ENCODE measurements at places on chromosomes 5 and 9.

DNA sequence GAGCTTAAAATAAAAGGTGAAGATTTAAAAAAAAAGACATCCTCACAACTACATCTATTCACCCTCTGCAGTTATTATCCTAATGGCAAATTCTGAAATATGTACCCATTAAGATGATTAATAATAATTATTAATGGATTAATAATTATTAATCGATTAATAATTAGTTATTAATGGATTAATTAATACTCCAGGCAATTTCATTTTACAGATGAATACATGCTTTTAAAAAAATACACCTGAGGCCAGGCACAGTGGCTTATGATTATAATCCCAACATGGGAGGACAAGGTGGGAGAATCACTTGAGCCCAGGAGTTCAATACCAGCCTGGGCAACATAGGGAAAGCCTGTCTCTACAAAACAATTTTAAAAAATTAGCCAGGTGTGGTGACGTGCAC, 182.4 kb downstream of the ARRDC3 start:
- no peak for DNase-seq

DNA sequence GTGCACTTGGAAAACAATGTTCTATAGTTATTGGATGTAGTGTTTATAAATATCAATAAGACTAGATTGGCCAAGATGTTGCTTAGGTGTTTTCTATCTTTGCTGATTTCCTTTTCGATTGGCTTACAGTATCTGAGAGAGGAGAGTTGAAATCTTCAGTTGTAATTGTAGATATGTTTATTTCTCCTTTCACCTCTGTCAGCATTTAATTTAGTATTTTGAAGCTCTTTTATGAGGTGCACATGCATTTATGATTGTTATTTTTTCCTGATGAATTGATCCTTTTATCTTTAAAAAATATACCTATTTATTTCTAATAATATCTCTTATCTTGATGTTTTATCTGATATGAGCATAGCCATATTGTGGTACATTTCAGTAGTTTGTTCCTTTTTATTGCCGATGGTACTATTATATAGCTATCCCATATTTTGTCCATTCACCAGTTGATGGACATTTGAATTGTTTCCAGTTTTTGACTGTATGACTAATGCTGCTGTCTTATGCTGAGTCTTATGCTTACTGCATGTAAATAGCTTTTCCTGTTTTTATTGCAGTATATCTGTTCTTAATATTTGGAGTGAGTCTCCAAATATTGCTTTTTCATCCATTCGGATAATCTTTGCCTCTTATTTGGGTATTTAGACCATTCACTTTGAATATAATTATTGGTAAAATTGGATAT, 34.7 kb downstream of the ERCC6L2 start:
- DNase-seq, result no peak

DNA sequence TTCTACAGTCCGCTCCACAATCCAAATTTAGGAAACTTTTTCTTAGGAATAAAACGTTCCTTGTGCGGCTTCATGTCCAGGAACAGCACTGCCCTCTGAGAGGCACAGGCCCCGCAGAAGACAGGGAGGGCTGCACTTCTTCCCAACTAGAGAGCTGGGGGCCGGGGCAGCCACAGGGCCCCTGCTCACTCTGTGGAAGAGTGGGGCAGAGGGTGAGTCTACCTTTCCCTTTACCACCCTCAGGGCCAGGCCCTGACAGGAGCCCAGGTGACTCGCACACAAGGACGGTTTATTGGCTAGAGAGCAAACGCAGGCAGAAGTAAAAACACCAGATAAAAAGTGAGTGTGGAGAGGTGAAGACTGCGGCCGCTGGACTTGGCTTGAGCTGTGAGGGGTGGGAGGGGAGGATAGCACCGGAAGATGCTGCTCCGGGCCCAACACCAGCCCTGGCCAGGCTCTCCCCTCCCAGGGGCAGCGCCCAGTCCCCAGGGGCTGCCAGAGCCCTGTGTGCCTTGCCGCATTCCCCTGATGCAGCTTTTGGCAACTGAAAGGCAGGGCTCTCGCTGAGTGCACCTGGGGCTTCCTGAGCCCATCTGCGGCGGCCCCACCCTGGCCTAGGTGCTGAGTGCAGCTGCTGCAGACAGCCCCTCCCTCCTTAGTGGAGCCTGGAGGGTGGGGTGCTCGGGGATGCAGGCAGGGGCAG, 20.2 kb downstream of the SH3GLB2 start:
- DNase-seq, result no peak

GRCh38 chr5:36374266-36374862, 72.7 kb upstream of the RANBP3L start:
- DNase-seq, result no peak

- DNase-seq, result peak; percentile 32
These were observed 2.1 kb upstream of the NFIB start for GRCh38 chr9:14315875-14316601.

- DNase-seq, result no peak
These were observed 199.0 kb upstream of the NR4A3 start for GRCh38 chr9:99622679-99623078.

DNA sequence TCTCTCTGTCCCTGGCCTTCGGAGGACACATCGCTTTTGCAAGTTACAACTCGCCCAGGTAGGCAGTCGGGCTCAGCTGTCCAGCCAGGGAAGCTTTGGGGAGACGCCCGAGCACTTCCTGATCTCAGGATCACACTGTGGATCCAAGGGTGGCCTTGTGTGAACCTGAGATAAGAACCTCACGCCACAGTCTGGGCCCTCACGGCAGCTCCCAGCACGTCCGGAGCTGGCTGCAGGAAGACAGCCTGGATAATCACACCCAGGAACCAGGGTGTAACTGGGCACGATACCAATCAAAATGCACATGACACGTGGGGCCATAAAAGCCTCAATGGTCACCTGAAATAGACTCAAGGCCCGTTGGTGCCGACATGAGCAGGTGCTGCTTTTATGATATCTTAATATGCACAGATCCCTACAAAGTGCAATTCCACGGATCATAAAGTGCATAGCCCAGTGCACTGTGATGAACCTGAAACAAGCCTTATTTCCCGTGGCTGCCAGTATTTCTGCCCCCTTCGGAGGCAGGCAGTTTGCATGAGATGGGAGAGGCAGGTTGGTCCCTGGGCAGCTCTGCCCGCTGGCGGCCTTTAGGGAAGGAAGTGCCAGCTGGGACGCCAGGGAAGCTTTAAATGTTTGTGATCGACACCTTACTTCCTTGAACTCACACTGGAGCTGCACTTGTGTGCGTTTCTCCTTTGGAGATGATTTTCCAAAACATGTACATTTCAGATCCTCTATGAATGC, 14.5 kb downstream of the SLC6A18 start:
- no peak for DNase-seq

DNA sequence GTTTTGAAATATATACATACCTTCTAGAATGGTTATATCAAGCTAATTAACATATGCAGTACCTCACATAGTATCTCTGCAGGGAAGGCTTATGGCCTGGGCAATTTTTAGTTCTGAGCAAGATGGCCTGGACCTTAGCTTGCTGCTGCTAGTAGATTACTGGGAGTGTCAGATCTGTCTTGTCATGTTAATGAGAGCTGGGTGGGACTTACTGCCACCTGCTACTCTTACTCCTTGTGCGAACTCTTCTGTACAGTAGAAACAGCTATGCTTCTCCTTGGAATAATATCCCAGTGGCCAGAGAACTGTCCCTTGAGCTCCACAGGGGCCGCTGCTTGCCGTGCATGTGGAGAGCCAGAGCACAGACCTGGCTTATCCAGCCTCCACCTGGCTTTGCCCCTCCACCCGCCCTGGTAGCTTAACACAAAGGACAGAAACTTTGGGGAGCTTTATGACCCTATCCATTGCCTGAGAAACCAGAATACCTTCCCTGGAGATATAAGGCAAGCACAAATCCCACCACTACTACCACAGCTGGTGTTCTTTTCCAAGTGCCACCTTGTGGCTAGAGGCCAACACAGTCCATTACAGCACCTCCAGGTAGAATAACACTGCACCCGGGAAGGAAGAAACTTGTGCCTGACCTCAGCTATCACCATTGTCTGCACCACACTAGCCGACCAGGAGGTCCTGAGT, 74.4 kb upstream of the RUSC2 start:
- no peak for DNase-seq

DNA sequence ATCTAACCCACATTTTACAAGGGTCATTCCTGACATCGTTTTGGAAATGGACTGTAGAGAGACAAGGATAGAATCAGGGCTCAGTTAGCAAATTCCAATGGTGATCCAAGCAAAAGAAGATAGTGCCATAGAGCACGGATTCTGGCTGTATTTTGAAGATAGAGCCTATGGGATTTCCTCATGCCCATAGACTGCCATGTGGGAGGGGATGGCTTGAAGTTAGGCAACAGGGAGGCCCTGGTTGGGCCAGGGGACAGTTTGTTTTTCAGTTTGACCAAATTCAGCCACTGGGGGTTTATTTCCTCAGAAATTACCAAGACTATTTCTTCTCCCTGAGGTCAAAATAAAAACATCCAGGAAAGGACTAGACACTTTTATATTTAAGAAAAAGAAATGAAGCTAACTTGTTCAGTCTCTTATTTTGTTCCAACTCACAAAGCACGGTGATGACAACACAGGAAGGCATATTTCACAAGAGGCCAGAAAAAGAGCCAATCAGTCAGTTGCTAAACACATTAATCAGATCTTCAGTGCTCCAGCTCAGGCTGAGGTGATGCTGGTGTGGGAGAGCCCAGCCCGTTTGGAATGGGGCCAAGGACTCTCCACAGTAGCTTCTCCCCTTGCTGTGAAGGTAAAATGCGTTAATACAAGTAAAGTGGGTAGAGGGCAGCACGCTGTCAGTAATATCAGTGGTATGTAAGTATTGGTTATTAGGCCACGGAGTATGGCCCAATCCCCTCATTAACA, 4.4 kb upstream of the DCTN4 start:
- DNase-seq, result no peak

- no peak for DNase-seq
These were observed 76.6 kb downstream of the OLFM1 start for GRCh38 chr9:135164036-135164435.

DNA sequence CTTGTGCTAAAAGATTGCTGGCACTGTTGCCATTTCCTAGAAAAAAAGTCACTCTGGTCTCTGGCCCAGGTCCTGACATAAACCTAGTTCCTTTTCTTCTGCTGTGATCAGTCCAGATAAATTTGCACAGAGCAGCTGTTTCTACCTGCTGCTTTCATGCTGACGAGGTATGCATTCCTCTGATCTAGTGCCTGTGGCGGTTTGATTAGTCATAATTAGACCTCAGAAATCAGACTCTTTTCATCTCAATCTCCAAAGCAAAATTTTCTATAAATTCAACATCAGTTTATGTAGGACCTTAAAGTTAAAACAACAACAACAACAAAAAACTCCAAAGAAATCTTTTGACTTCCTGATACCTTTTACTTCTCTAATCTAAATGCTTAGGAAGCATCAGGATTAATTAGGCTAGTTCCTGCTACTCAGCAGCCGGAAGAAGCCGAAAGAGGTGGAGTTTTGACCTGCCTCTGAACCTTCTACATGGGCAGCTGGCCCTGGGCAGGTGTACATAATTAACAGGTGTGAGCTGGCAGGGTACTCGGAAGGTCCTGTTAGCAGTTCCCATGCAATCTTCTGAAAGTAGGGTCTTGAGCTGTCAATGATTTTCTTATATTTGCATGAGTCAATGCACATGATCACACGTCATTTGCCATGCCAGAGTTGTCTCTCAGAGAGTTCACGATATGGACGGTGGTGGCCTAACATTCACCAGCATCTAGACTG, 83.3 kb upstream of the CCDC112 start:
- no peak for DNase-seq

DNA sequence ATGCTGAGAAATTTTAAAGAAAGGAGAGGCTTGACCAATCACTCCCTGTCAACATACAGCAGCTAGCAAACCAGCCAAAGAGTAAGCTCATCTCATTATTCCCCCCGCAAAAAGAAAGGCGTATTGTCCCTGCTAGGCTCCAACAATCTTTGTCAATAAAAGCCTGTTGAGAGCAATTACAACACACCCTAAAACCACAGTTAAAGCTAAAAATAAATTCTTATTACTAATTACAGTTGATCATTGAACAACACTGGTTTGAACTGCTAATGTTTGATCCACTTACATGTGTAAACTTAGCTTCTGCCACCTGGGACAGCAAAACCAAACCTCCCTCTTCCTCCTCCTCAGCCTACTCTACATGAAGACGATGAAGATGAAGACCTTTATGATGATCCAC, 151.2 kb downstream of the TSSK1B start:
- no peak for DNase-seq

DNA sequence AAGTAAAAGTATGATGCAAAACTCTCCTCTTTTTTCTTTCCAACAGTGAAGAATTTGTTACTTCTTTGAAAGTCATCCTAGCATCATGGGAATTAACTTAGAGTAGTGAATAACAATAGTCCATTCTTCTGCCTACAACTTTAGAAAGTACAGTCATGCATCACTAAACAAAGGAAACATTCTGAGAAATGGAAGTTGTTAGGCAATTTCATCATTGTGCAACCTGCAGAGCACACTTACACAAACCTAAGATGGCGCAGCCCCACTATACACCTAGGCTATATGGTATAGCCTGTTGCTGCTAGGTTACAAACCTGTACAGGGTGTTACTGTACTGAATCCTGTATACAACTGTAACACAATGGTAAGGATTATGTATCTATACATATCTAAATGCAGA, 1209.3 kb upstream of the C9orf72 start:
- no peak for DNase-seq

DNA sequence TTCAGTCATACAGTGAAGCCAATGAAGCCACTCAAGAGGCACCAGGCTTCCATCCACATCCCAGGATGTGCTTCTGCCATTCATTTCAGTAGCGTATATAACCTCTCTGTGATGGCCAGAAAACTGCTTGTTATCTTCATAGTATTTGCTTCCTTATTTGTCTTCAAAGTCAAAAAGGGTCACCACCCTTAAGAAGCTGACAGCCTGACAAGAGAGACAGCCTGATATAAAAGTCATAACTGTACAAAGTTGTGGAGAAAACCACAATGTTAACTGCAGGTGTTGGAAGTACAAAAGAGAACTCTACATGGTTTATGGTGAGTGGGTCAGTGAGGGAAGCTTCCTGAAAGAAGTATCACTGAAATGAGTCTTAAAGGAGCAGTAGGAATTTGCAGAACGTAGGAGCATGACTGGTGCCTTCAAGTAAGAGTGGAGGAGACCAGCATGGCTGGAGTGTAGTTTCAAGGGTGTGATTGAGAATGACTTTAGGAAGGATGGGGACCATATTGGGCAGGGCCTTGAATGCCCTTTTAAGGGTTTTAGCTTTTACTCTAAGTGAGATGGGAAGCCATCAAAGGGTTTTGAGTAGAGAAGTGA, 33.7 kb downstream of the NIM1K start:
- no peak for DNase-seq

DNA sequence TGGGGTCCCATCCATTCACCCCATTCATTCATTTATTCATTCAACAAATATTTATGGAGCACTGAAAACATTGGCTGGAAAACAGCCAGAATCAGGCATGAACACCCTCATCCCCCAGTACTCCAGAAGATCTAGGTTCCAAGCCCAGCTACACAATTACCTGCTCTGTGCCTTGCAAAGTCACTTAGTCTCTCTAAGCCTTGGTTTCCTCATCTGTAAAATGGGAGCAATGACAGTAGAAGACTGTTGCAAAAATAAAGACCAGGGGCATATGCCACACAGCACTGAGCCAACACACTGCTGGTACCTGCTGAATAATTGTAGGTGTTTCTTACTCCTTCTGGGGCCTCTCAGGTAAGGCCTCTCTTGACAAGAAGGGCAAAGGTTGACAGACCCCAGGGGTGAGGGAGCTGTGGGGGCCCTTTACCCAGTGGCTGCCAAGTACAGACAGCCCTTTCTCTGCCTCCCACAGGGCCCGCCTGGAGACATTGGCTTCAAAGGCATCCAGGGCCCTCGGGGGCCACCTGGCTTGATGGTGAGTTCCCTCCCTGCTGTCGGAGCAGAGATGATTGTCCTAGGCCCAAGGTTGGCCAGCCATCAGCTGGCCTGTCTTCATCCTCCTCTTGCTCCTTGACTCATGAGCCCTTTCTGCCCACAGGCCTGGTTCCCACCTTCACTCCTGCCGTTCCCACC, 22.6 kb upstream of the ORM1 start:
- DNase-seq, result no peak

Measured in HuH-7.5 (cell line).